ENCODE measurements at places on chromosomes 12 and 14.

GRCh38 chr12:24057920-24058476 is 108.5 kb upstream of the SOX5 start:
- no peak overlapping the region for H3K4me3 ChIP-seq
- H3K36me3 ChIP-seq: no peaks in the 10 kb centered on the region
- H3K27me3 ChIP-seq: no peaks in the 10 kb centered on the region
- DNase-seq: no peak
- H3K4me1 ChIP-seq: no peaks in the 10 kb centered on the region

- H3K4me1 ChIP-seq: peaks cover 10% of the 10 kb centered on the region
- H3K36me3 ChIP-seq: no peaks in the 10 kb centered on the region
- DNase-seq: no peak
- no peak overlapping the region for H3K27ac ChIP-seq
- H3K4me3 ChIP-seq: no peak overlapping the region
These were observed 5.6 kb downstream of the GLI1 start for GRCh38 chr12:57465030-57465746.

DNA sequence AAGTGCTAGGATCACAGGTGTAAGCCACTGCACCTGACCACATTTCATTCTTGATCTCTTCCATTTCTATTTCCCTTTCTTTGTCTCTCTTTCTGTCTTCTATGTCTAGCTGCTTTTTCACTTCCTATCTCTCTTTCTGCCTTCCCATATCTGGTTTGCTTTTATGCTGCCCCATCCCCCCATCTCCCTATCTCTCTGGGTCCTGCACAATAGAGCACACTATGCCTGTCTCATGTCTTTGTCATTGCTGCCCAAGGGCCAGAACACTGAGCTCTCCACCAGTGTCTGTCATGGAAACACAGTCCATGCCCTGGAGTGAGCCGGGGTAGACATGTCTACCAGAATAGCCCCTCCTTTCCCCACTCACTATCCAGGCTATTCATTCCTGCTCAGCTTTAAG is 12.3 kb upstream of the RARG start:
- no peak overlapping the region for H3K27ac ChIP-seq
- no peak overlapping the region for H3K4me3 ChIP-seq
- no peak for DNase-seq
- H3K27me3 ChIP-seq: no peaks in the 10 kb centered on the region

DNA sequence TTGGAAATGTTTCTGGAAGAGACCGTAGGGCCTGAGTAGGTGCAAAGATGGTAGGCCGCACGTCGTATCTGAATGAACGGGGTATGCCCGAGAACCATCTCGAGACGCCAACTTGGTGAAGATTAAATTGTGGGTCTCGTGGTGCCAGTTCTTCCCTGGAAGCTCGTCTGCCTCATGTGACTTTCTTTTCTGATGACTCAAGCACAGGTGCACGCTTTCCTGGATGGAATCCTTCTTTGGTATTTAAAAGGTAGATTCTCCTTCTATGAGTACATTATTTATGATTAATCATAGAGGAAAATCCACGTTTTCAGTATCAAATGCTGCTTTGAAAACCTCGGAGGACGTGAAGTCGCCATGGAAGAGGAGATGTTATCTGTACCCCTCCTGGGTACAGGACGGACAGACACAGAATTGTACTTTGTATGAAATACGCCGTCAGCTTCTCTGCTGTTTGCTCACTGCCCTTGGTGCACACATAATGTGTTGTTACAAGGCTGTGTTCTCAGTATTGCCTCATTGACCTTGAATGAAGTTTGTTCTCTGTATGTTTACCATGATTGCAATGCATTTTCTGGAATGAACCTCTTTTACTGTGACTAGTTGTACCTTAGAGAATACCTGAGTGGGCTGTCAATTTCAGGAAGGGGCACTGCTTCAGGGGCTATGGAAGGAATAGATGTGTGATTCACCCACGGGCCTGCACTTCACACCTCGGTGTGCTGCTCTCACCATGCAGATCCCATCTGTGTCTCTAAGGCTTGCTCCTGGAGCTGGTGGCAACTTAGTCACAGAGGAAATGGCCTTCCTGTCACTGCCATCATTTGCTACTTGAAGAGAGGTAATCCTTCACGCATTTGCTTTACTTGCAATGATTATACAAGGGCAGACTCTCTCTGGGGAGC is 137.3 kb upstream of the RTL1 start:
- no peaks in the 10 kb centered on the region for H3K36me3 ChIP-seq
- H3K4me1 ChIP-seq: peaks cover 4% of the 10 kb centered on the region
- no peak overlapping the region for H3K4me3 ChIP-seq
- DNase-seq: no peak
- H3K27me3 ChIP-seq: no peaks in the 10 kb centered on the region
- no peak overlapping the region for H3K27ac ChIP-seq

DNA sequence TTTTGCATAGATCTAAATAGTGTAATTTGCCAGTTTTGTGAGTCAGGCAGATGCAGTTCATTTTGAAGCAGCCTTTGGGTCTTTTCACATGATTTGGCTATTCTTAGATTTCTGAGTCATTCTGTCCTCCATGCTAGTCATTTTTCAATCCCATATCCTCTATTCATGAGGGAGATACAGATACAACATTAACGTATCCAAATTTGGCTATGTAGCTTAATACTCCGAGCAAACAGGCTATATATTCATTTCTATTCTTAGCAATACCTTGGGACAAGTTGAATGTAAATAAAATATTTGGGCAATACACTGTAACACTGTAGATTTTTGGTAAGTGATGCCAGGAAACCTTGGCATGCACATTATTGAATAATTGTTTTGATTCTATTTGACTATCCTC is 270.7 kb upstream of the PDE3A start:
- H3K4me1 ChIP-seq: no peaks in the 10 kb centered on the region
- no peak for DNase-seq
- H3K27ac ChIP-seq: no peak overlapping the region
- H3K27me3 ChIP-seq: no peaks in the 10 kb centered on the region
- no peak overlapping the region for H3K4me3 ChIP-seq
- no peaks in the 10 kb centered on the region for H3K36me3 ChIP-seq

- DNase-seq: no peak
- H3K27me3 ChIP-seq: no peaks in the 10 kb centered on the region
- no peaks in the 10 kb centered on the region for H3K36me3 ChIP-seq
- no peak overlapping the region for H3K4me3 ChIP-seq
- H3K27ac ChIP-seq: no peak overlapping the region
These were observed 259.6 kb upstream of the ALG10B start for GRCh38 chr12:38056701-38057689.

DNA sequence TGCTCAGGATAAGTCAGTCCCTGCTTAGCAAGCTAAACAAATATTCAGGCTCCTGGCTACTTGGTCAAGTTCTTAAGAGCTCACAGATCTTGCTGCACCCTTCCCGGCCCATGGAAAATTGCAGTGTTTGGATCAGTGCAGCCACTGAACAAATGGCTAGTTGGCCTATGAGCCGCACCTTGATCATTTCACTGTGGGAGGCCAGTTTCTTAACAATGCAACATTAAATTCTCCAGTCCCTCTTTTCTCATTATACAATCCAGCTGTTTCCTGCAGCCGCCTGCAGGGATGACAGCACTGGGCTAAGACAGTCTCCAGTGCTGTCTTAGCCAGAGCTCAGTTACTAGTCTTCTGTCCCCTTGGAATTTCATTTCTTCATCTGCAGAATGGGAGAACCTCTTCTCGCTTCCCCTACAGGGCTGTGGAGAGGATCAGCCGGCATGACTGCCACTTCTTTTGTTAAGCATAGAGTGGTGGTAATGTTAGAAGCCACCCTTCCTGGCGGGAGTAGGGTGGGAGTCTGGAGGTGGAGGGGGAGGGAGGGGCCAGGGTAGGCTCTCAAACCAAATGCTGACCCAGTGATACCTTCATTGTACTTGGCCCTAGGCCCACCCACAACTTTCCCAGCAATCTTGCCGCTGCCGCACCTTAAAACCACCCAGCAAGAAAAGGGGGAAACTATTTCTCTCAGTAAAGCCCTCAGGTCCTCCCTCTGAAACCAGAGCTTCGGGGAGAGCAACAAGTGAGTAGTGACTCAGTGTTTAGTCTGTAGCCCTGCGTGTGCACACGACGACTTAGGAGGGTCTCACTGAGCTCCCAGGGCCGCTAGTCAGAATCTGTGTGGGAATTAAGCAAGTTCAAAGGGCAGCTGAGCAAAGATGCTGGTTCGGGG is 145.7 kb downstream of the NUAK1 start:
- no peaks in the 10 kb centered on the region for H3K36me3 ChIP-seq
- no peaks in the 10 kb centered on the region for H3K4me1 ChIP-seq
- no peak overlapping the region for H3K4me3 ChIP-seq
- no peaks in the 10 kb centered on the region for H3K27me3 ChIP-seq
- DNase-seq: no peak
- no peak overlapping the region for H3K27ac ChIP-seq

DNA sequence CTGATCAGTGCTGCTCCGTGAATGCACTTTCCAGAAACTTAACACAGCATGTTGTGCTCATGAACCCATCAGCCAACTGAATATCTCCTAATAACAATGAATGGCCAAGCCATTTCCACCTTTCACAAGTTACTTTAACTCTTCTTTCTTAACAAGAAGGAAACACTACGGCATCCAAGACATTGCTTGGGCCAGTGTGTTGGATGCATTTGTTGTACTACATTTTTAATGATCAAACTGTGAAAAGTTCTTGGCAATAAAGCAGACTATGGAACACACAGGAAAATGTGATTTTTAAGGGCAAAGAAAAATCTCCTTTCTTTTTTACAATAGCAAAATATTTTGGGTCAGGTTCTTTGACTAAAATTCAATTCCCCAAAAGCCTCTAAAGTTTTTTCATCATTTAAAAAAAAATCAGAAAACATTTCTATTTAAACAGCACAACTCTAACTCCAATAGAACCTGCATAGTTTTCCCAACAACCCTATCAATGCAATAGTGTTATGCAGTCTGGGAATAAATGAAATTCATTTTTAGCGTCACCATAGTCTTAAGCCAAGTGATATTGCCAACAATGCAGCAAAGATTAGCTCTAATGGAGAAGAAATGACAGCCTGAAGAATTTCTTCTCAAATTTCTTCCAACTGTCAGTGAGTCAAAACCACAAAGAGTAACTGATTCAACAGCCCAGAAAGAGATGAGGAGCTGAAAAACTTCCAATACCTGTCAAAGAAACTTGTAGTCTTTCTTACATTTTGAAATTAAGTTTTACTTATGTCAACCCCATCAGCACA is 50.7 kb upstream of the PTPRR start:
- H3K27me3 ChIP-seq: no peaks in the 10 kb centered on the region
- no peak for DNase-seq
- no peak overlapping the region for H3K27ac ChIP-seq
- H3K4me3 ChIP-seq: no peak overlapping the region
- H3K4me1 ChIP-seq: no peaks in the 10 kb centered on the region

DNA sequence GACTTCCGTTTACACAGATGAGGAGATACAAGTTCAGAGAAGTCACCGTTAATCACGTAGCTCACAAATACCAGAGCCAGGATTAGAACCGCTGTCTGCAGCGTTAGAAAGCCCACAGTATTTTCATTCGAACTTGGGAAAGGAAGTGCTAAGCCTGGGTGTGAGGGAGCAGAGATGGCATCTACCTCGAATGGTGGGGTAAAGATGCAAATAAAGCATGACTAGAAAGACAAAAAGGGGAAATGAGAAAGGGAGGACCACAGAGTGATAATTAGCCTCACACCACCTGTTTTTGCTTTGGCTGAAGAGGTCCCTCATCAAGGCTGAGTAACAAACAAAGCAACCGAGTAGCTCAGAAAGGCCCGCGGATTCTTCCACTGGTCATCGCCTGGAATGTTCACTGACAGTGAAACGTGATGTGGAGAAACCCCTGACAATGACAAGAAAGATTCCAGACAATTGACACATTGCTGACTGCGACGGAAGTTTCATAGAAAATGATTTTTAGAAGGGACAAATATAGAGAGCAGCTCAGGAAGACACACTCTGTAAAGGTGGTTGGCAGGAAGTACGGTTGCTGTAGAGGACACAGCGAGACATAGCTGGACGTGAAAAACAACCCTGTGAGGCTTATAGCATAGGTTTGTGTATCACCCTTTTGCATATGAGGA is 31.5 kb upstream of the BHLHE41 start:
- no peak overlapping the region for H3K4me3 ChIP-seq
- peak overlapping the region; percentile 63 for H3K27ac ChIP-seq
- no peaks in the 10 kb centered on the region for H3K27me3 ChIP-seq
- DNase-seq: no peak

DNA sequence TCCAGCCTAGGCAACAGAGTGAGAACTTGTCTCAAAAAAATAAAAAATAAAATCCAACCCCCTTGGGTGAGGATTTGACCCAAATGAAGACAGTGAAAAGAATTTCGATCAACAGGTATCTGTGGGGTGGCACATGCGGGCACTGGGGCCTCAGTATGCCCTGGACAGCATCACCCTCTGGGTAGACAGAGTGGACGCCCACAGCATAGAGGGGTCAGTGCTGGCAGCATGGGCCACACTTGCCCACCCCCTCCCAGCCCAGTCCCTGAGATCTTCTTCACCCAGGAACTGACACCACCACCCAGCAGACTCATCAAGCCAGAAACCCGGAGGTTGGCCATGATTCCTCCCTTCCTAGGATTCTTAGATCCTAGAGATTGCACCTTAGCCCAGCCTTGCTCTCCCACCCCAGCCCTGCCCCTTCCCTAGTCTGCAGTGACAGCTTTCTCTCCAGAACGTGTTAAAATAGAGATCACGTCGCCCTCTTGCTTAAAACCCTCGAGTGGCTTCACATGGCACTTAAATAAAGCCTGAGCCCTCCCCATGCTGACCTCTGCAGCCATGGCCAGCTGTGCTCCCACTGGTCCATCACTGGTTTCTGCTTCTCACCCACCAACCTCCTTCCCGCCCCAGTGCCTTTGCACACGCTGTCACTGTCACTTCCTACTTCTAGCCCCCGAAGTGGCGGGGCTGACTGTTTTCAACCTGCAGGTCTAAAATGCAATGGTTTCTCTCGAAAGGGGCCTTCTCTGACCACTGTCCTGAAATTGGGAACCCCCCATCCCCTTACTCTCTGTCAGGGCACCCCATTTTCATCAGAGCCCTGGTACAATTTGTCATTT is 26.2 kb upstream of the DYNC1H1 start:
- H3K4me3 ChIP-seq: no peak overlapping the region
- no peak for DNase-seq
- no peaks in the 10 kb centered on the region for H3K27me3 ChIP-seq
- no peak overlapping the region for H3K27ac ChIP-seq
- no peaks in the 10 kb centered on the region for H3K36me3 ChIP-seq

DNA sequence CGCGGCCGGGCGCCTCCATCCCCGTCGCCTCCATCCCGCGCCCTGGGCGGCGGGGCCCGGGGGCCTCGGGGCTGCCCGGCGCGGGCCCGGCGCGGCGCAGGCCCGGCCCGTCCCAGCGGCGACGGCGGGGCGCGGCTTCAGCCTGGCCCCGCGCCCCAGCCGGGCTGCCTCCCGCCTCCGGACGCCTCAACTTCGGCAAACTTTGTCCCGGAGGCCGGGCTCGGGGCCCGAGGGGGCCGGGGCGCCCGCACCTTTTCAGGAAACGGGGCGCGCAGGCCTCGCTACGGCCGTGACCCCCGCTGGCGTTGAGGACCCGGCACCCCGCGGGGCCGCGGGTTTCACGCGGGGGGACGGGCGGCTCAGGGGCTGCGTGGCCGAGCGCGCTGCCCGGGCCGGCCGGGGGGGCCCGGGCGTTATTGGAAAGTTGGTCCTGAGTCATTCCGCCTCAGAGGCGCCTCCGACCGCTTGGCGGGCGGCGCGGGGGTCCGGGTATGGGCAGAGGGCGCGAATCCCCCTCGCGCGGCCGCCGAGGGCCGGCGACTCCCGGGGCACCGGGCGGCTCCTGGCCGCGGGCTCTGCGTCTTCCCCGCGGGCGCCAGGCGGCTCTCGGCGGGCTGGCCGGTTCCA is 575 bp downstream of the TRAF3 start:
- no peaks in the 10 kb centered on the region for H3K36me3 ChIP-seq
- peak overlapping the region; percentile 70 for H3K4me3 ChIP-seq
- H3K27ac ChIP-seq: peak overlapping the region; percentile 74
- no peak for DNase-seq
- peaks cover 8% of the 10 kb centered on the region for H3K4me1 ChIP-seq

Data from pancreas (tissue), 10 donors.